MCF 10A (cell line): ENCODE measurements at places on chromosomes 13 and 19. TPM values are rescaled to one million over a fixed set of nuclear protein-coding genes. Genes with fewer than 3 reads are reported as not detected.

ARHGAP45 gene
- 11.9 and 15.3 TPM in 2 replicates for total RNA-seq

SHC2 gene
- total RNA-seq: 0.77 and 2.8 TPM in 2 replicates

ONECUT3 gene
- total RNA-seq: 0.02 TPM in 1 of 2 replicates, not detected in the other

ICAM4 gene
- total RNA-seq: not detected in 2 replicates
